IPS DF 19.7 (cell line): ENCODE measurements at places on chromosomes 7 and 10.

GRCh38 chr7:12299367-12299766 is 88.3 kb downstream of the TMEM106B start:
- no peak for DNase-seq

DNA sequence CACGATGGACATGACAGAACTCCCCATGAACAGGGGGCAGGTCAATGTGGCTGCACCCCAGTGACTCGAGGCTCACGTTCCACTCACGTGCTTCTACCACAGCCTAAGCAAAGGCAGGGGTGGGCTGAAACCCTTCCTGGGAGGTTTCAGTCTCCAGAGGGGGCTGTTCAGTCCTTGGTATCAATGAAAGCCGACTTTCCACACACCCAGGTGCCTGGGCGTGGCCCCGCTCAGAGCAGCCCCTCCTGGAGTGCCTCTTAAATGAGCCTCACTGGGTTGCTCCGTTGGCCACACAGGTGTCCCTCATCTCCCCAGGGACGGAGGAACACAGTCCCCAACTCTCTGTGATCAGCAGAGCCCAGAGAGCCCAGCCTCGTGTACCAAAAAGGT is 90.5 kb upstream of the PDGFA start:
- DNase-seq, result no peak

DNA sequence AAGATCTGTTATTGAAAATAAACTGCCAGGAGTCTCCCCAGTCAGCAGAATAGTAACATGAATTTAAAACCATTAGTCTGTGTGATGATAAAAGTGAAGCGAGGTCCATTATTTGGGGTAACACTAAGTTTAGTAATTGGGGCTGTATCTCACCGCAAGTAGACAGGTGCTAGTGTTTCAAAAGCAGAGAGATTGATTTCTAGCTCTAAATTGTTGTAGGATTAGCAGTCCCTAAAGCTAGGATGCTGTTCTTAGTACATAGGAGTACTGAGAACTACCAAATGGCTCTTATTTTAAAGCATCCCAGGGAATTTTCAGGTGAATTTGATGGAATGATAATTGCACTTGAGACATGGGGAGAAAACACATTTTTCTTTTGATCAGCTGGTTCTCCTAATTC is 70.5 kb downstream of the CPED1 start:
- DNase-seq, result no peak

DNA sequence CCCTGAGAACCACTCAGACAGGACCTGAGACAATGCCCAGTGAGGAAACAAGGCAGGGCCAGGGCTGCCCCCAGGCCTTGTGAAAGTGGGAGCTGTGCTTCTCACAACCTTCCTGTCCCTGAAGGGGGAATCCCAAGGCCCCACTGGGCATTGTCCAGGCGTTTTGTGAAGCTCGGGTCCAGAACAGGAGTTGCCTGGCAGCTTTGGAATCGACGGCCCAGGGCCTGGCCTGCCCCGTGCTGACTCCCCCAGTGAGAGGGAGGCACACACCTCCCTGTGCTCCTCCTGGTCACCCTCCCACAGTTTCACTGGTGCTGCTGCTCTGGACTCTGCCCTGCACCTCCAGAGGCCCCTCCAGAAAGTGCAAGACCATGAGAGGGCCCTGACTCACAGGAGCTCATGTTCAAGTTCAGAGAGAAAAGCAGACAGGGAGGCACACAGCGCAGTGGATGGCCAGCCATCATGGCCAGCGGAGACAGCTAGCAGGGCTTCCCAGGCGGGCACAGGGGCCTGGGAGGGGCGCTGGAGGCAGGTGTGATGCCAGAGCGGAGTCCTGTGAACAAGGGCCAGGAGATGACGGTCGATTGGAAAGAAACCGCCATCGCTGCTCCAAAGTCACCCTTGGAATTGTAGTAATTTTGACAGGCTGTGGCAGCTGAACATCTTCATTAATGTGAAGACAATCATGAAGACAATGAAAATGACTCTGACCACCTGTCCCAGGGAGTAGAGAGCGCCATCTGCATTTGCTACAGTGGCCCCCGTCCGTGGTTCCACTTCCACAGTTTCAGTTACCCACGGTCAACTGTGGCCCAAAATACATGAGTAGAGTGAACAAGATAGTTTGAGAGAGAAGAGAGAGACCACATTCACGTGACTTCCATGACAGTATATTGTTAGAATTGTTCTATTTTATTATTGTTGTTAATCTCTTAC is 103.7 kb downstream of the MKI67 start:
- no peak for DNase-seq

DNA sequence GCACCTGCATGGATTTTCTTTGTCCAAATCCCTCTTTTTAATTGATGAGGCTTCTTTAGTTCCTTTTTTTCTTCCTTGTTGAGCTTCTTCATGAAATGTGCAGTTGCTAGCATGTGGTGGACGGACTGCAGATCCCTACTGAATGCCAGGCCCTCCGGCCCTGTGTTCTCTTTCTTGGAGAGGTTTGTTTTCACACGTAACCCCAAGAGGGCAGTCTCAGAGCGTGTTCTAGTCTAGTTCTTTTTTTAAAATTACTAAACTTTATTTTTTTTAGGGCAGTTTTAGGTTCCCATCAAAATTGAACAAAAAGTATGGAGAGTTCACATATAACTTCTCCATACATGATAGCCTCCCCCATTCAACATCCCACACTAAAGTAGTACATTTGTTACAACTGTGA is 190.0 kb downstream of the CFTR start:
- no peak for DNase-seq

DNA sequence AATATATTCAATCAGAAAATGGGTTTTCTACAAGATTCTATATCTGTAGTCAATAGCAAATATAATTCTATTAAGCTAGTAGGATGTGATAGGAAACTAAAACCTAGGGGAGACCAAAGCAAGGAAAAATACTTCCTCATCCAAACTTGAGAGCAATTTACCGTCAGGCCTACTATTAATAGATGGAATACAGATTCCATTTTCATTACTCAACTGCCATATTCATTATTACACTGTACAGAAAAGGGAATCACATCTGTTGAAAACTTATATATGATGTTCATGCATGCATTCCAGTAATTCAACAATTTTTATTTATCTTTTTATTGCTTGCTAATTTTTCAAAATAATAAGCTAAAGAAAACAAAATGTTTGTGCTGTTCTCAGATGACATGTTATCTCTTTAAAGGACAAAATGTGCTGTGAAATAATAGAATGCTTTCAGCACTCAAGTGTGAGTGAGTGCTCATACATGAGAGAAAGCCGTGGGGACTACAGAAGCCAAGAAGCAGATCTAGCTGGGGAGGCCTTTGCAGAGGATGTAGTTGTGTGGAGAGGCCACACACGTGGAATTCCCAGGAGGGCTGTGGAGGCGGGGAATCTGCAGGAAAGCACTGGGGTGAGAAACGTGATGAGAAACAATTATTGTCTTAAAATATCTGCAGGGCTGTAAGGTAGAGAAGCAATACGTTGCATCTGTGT is 110.0 kb downstream of the EGFR start:
- no peak for DNase-seq

DNA sequence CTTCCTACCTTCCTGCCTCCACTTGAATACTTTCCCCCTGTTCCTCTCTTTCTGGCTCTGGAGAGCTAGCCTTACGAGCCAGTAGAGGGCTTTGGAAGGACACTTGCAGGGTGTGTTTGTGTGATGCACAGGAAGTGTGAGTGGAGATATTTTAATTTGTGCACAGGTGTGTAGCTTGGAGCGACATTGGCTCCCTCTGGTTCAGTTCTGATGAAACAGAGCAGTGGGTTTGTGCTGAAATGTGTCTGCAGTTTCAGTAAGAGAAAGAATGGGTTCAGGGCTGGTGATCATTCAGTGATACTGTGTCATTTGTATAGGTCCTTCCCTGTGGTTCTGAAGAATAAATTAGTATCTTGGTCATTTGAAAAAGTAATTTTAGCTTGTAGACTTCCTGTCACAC is 86.9 kb downstream of the SND1 start:
- no peak for DNase-seq

DNA sequence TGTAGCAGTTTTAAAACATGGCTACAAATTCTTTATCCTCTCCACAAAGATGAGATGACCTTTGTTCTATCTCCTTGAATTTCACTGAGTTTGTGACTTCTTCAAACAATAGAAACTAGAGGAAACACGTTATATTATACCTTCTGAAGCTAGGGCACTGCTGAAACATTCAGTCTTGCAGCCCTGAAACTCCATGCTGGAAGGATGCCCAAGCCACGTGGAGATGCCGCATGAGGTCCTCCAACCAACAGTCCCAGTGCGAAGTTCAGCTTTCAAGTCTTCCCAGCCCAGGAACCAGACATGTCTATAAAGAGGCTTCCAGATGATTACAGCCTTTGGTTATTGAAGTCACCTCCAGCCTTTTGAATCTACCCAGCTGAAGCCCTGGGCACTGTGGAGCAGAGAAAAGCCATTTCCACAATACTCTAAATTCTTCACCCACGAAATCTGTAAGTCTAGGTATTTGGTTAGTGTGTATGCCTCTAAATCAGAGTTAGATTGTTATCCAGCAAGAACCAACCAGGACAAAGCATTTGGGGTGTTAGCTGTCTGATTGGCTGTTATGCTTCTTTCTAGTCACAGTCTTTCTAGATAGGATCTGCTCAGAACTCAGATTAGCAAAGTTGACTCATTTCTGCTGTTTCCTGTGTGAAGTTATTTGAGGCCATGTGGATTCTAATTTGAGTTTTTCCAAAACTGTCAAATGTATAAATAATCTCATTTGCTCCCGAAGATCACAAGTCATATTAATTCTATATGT is 186.5 kb upstream of the TMEM72 start:
- DNase-seq, result no peak

GRCh38 chr7:157596026-157596425 is 259.2 kb downstream of the DNAJB6 start:
- no peak for DNase-seq

GRCh38 chr7:93161181-93161762 is 13.1 kb upstream of the SAMD9L start:
- no peak for DNase-seq

- DNase-seq, result no peak
These were observed 200.4 kb downstream of the DKK1 start for GRCh38 chr10:52514481-52514880.

GRCh38 chr7:44920119-44920518 is 34.8 kb upstream of the PURB start:
- DNase-seq, result no peak

GRCh38 chr10:35486297-35486990 is 118.7 kb upstream of the GJD4 start:
- DNase-seq, result no peak

DNA sequence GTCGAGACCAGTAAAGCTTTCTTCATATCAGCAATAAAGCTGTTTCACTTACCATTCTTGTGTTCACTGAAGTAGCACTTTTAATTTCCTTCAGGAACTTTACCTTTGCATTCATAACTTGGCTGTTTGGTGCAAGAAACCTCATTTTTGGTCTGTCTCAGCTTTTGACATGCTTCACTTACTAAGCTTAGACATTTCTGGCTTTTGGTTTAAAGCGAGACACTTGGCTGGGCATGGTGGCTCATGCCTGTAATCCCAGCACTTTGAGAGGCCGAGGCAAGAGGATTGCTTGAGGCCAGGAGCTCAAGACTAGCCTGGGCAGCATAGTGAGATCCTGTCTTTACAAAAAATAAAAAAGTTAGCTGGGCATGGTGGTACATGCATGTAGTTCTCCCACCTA is 15.8 kb downstream of the PLEKHA1 start:
- no peak for DNase-seq

- DNase-seq, result no peak
These were observed 266.5 kb upstream of the SEMA3A start for GRCh38 chr7:84461093-84461492.

GRCh38 chr7:108197371-108198091 is 67.4 kb upstream of the LAMB4 start:
- DNase-seq, result no peak

DNA sequence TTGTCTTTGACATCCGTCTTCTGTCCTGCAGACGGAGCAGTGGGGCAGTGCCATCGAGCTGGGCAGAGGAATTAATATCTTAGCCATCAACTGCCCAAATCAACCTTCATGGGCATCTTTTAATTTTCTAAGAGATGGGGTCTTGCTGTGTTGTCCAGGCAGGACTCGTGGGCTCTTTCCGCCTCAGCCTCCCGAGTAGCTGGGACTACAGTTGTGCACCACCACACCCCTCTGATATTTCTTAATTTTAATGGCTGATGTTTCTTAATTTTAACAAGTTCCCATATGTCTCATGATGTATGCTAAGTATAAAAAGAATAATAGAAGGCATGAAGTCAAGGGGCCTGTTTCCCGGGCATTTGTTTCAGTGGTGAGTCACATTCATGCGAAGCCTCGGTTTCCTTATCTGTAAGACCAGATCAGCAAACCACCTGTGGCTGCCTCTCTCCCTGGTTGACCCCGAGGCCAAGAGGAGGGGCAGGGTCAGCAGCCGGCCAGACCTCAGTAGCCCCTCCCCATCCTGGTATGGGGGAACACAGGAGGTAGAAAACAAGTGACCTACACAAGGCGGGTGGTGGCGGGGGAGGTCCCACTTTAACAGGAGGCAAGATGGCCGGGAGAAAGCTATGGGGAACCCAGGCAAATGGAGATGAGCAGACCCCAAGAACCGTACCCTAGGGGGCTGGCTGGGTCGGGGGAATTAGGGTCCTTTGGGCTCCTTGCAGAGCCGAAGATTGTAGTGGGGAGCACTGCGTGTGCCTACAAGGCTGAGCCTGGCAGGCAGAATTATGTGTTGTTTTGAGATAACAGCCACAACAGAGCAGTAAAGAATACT is 85.5 kb downstream of the CUX1 start:
- no peak for DNase-seq

DNA sequence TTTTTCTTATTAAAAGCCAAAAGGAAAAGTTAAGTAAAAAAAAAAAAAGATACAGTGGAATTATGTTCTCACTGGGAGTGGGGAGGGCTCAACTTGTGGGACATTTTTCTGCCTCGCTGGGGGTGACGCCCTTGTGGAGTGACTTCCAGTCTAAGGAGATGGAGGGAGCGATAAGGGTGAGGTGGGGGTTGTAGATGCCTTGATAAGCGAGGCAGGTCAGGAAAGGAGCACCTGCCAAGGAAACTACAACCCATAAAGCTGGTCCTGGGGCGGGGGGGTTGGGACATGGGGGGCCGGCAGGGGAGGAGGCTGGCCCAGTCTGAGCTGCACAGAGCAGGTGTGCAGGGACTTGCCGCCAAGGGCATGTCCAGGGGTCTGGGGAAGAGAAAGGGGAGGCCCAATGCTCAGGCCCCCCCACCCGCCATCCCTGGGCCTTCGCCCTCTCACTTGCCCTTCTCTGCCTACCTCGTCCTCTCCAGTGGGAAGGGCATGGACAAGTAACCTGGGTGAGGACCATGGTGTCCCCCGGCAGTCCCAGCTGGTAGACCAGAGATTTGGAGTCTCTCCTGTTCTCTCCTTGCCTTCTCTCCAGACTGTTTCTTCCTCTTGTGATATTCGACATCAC is 2.5 kb upstream of the TRPV5 start:
- no peak for DNase-seq

DNA sequence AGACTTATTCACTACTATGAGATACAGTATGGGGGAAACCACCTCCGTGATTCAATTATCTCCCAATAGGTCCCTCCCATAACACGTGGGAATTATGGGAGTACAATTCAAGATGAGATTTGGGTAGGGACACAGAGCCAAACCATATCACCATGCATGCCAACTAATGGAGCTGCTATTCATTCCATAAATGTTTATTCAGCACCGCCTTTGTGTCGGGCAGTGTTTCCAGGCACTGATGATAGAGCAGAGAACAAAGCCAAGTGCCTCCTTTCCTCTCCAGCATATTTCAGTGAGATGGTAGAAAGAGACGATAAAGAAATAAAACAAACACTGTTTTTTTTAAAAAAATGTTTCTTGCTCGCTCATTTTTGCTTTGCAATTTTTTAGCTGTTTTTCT is 295.9 kb upstream of the FOXK1 start:
- no peak for DNase-seq
